ENCODE measurements at places on chromosomes 2 and 18.

- no peak for DNase-seq
These were observed 90.7 kb upstream of the TFPI start for GRCh38 chr2:187644981-187645380.

GRCh38 chr2:60891180-60891579 lies 9.8 kb downstream of the REL start:
- DNase-seq: no peak

GRCh38 chr2:217804338-217804737 lies 198.5 kb downstream of the TNS1 start:
- DNase-seq: no peak

DNA sequence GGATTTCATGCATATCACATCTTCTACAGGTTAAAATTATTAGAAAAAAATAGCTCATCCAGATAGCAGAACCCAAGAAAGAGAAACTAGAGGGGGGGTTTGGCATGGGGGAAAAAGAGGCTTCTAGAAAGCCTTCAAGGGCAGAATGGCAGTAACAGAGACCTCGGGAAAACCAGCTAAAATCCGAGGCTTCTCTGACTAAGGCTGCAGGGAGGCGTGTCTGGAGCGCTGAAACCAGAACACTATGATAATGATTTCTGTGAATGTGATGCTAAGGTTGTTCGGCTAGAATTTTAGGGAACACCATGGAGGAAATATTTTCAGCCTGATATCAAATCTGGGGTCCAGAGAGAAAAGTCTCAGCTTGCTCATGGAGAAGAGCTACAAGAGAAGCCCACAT lies 73.0 kb downstream of the ATP8B1 start:
- DNase-seq: no peak

GRCh38 chr2:239589270-239589825 lies 188.5 kb upstream of the HDAC4 start:
- no peak for DNase-seq

GRCh38 chr2:96947949-96948833 lies 38.2 kb downstream of the FAM178B start:
- DNase-seq: no peak

- no peak for DNase-seq
These were observed 68.5 kb downstream of the SUMO1 start for GRCh38 chr2:202169832-202170424.

- no peak for DNase-seq
These were observed 23.2 kb upstream of the EFR3B start for GRCh38 chr2:25018681-25019080.

DNA sequence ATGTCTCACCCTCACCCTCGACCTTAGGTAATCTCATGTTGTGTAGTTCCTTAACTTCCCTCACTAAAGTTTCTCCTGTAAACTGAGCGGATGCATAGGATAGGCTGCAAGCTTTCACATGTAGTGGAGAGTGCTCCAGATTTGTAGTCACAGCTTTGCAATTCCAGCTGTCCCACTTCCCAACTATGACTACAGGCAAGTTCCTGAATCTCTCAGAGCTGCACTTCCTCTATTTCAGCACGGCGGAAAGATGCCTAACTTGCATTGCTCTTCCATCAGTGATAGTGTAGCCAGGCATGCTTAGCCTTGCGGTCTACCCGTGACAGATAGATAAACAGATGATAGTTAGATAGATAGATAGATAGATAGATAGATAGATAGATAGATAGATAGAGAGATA lies 183.1 kb upstream of the CCDC68 start:
- DNase-seq: no peak

DNA sequence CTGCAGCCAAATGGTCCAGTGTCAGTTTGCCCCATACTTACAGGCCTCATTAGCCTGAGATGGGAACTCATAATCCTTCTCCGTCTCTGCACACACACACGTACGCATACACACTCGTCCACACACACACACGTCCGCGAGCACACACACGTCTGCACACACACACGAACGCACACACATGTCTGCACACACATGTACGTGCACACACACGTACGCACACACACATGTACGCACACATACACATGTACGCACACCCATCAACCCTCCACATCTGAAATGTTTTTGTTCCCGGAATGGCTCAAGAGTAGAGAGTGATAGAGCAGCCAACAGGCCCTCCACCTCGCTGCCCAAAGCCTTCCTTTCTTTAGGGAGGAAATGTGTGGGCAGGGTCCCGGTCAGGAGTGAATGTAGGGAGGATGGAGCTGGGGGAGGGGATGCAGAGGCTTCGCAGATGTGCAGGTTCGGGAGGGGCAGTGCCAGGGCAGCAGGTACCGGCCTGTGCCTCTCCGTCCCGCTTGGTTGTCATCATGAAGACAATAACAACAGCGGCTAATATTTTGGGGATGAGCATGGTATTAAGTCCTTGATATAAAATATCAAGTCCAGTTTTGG lies 52.7 kb downstream of the PTGR3 start:
- DNase-seq: no peak

GRCh38 chr2:147482111-147482895 lies 362.5 kb upstream of the ACVR2A start:
- no peak for DNase-seq

DNA sequence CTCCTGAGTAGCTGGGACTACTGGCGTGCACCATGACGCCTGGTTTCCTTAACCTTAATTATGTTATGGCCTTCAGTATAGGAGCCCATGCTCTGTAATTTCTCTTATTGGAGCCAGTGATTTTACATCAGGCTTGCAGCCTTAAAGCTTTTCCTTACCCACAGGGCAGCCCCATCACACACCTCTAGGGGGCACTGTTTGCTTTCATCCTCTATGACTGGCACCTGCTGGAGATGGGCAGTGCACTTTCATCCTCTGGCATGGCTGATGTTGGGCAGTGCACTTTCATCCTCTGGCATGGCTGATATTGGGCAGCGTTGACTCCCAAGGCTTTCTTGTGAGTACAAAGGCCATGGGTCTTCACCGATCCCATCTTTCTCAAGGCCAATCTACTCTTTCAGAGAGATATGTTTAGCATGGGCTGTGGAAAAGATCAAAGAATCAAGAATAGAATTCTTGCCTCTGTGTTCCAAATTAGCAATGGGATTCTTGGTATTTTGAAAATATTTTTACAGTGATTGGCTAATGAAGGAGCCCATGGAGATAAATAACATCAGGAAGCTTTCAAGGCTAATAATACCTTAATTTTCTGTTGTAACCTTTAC lies 80.7 kb upstream of the MEX3C start:
- peak; percentile 12 for DNase-seq

DNA sequence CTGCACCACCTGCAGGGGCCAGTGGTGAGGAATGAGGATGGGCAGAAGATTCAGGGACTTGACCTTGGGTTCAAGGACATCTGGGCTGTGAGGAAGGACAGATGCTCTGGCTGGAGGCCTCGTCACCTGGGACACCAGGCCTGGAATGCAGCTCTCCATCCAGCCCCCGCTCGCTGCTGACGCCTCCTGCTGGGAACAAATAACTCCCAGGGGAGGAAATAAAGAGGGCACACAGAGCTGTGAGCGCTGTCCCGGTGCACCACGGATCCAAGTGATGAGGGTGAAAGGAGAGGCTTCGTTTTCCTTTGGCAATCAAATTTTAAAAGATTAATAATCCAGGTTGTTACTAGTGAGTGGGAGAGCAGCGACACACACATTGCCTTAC lies 368.0 kb upstream of the MYT1L start:
- no peak for DNase-seq

DNA sequence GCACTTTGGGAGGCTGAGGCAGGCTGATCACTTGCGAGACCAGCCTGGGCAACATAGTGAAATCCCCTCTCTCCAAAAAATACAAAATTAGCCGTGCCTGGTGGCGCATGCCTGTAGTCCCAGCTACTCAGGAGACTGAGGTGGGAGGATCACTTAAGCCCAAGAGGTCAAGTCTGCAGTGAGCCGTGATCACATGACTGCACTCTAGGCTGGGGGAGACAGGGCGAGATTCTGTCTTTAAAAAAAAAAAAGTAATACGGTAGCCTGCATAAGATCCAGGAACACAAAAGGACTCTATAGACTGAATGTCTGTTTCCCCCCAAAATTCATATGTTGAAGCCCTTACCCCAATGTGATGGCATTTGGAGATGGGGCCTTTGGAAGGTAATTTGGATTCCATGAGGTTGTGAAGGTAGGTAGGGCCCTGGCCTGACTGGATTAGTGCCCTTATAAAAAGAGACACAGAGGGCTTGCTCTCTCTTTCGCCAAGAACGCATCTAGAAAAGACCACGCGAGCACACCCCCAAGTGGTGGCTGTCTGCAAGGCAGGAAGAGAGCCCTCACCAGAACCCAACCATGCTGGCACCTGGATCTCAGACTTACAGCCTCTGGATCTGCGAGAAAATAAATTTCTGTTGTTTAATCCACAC lies 17.0 kb downstream of the MBOAT2 start:
- DNase-seq: no peak

DNA sequence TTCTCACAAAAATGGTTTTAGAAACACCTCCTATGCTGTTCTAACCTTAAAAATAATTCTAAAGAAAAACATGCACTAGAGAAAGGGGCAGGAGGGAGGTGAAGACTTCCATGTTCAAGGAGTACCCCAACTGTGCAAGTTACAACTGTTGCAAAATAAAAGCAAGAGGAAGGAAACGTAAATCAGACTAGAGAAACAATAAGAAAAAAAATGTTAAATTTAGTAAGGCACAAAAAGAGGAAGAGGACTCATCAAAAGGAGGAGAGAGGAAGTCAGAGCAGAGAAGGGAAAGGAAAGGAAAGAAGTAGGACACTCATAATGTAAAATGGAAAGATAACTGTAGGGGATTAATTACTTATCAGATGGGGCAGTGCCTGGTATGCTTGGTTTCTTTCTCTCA lies 34.1 kb downstream of the RAPH1 start:
- DNase-seq: no peak

DNA sequence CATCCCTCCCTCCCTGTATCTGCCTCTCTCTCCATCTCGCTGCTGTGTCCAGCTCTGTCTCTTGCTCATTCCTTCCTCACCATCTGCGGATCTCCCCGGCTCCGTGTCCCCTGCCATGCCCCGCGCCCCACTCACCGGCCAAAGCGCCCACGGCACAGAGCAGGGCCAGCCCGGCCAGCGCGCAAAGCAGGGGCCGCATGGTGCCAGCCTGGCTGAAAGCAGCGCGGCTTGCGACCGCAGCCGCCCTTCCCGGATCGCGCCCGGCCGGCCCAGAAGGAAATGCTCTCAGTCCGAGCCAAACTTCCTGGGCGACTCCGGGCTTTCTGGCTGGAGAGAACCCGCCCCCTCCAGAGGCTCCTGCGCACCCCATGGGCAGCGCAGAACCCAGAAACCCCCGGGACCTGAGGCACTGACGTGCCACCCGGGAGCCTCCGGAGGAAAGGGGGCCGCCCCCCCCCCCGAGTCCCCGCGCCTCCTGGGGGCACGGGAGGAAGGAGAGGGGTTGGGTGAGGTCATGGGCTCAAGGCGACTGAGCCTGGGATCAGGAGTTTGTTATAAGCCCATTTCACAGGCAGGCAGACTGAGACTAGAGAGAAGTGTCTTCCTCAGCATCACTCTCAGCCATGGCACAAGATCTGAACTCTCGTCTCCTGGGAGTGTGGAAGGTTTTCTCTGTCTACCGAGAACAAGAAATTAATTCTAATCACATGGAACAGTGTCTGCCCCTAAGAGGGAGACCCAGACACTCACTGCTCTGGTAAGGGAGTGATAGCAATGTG lies 45.2 kb upstream of the RAB6C start:
- no peak for DNase-seq

DNA sequence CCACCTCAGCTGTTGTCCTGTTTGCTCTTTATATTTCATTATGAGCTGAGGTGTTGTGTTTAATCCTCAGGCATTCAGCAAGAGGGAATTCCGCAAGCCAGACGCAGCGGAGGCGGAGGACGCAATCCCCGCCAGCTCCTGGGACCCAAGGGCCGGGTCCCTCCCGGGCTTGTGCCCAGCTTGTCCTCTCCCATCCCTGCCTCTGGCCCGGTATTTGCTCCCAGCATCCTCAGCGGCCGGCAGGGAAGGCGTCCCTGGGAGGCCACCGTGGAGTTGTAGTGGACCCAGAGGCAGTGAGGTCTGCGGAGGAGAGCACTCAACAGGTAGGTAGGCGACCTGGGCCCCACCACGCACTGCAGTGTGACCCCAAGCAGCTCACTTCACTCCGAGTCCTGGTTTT lies 42.5 kb upstream of the FOSL2 start:
- DNase-seq: no peak

DNA sequence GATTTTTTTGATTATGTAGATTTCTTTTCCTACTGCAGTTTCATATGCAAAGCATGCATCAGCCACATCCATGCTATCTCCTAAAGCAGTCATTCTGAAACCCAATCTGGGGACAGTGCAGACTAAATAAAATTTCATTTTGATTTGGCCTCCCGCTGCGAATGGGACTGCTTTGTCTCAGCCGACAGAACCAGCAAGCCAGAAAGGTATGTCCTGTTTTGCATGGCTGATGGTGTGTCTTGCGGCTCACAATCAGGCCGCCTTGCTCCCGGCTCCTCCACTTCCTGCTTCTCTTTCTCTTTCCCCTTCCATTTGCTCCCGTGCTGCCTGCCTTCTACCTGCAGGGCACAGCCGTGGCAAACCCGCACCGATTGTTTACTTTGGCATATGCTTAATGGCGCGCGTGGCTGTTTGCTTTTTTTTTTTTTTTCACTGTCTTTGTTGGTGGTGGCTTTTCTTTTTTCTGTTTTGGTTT lies 419.6 kb upstream of the POU3F3 start:
- no peak for DNase-seq

DNA sequence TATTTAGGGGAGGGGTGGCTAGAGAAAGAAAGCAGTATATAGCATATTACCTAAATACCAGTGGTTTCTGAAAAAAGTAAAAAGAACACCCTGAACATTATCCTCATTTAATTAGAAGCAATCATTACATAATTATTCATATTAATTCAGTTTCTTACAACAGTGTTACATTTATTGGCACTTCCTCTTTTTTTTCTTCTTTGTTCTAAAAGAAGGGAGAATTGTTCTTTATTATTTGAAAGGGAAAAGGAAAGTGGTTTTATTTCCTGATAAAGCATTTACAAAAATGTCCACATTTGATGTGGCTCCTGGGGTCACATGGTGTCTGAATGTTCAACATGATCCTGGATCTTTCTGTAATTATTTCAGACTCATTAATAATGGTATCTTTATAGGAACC lies 254.9 kb upstream of the ZEB2 start:
- no peak for DNase-seq

GRCh38 chr2:103174711-103175110 lies 412.9 kb downstream of the TMEM182 start:
- no peak for DNase-seq

GRCh38 chr2:209629597-209629996 lies 142.0 kb upstream of the UNC80 start:
- DNase-seq: no peak
